ENCODE measurements at places on chromosomes 3 and 15. TPM values are rescaled to one million over a fixed set of nuclear protein-coding genes. Genes with fewer than 3 reads are reported as not detected.

The IL17RD gene
- total RNA-seq = 1.9 TPM

GRCh38 chr15:49625460-49626036 lies 4.7 kb downstream of the DTWD1 start:
- no peak overlapping the region for H3K27ac ChIP-seq
- no peak overlapping the region for H3K4me3 ChIP-seq
- H3K27me3 ChIP-seq = no peaks in the 10 kb centered on the region
- peaks cover 9% of the 10 kb centered on the region for H3K4me1 ChIP-seq
- no peaks in the 10 kb centered on the region for H3K36me3 ChIP-seq

- H3K27me3 ChIP-seq = no peaks in the 10 kb centered on the region
- no peak overlapping the region for H3K4me3 ChIP-seq
- no peaks in the 10 kb centered on the region for H3K36me3 ChIP-seq
- no peak for DNase-seq
- H3K4me1 ChIP-seq = no peaks in the 10 kb centered on the region
- no peak overlapping the region for H3K27ac ChIP-seq
Measured at GRCh38 chr3:127658234-127658633, 14.5 kb upstream of the ABTB1 start.

The OIP5 gene
- total RNA-seq = 2.6 TPM

The RYR3 gene
- 0.32 TPM for total RNA-seq

DNA sequence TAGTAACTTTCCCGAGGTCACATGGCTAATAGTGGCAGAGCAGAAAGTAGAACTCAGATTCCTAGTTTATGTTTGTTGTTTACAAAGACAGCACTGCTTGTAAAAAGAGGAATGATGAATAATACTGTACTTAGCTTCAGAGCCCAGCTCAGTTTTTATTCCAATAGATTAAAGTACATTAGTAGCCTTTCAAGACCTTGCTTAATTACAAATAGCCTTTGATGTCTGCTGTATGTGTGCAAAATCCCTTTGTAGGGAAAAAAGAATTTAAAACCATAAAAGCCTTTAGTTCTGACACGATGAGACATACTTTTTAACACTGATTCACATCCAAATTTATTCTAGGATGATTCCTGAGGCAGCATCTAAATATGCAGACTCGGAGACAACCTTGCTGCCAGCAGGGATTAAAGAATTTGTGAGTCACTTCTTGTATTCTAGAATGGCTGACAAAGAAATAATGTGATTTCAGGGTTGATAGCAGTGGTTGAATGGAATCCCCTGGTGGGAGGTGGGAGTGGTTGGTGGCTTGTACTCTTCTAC lies 324.2 kb upstream of the TGFBR2 start:
- no peak overlapping the region for H3K27ac ChIP-seq
- no peaks in the 10 kb centered on the region for H3K27me3 ChIP-seq
- H3K36me3 ChIP-seq = no peaks in the 10 kb centered on the region
- peak; percentile 21 for DNase-seq
- no peaks in the 10 kb centered on the region for H3K4me1 ChIP-seq

The IGSF11 gene
- total RNA-seq = 31.3 TPM

GRCh38 chr3:103554451-103554850 lies 1119.6 kb downstream of the ZPLD1 start:
- H3K27me3 ChIP-seq = no peaks in the 10 kb centered on the region
- H3K27ac ChIP-seq = no peak overlapping the region
- no peaks in the 10 kb centered on the region for H3K4me1 ChIP-seq
- no peak for DNase-seq
- H3K36me3 ChIP-seq = no peaks in the 10 kb centered on the region

GRCh38 chr3:150725548-150725947 lies 21.8 kb upstream of the ERICH6 start:
- H3K36me3 ChIP-seq = no peaks in the 10 kb centered on the region
- DNase-seq = no peak
- peak overlapping the region; percentile 7 for H3K27ac ChIP-seq
- H3K4me1 ChIP-seq = peaks cover 16% of the 10 kb centered on the region

- H3K36me3 ChIP-seq = no peaks in the 10 kb centered on the region
- H3K4me1 ChIP-seq = no peaks in the 10 kb centered on the region
- no peaks in the 10 kb centered on the region for H3K27me3 ChIP-seq
- no peak overlapping the region for H3K27ac ChIP-seq
Measured at GRCh38 chr3:127536830-127537812, 53.4 kb downstream of the TPRA1 start.

- no peaks in the 10 kb centered on the region for H3K4me1 ChIP-seq
- DNase-seq = no peak
- H3K27me3 ChIP-seq = no peaks in the 10 kb centered on the region
- H3K4me3 ChIP-seq = no peak overlapping the region
Measured at GRCh38 chr3:166498446-166498845, 661.2 kb upstream of the BCHE start.

DNA sequence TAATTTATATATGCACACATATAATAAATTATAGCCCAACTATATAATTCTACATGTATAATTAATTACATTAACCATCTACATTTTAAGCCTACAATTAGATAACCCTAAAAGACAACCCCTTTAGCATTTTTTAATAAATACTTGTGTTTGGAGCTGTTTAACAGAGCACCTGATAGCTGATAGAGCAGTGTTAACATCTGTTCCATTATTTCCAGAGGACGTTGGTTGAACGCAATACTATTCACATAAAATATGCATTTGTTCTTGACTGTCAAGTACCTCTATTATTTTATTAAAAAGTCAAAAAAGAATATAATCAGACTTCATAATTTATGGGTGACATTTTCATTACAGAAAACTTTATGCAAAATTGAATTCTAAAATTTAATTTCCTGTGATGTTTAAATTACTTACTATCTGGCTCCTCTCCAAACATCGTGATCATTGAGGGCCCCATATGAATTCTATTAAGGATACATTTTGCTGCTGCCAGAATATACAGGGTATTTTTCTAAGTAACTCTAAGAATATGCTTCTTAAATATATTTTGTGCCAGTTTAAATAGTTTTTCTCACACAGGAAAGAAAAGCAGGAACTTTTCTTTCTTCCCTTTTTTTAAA lies 234.3 kb downstream of the SHOX2 start:
- no peaks in the 10 kb centered on the region for H3K36me3 ChIP-seq
- no peak overlapping the region for H3K27ac ChIP-seq
- H3K4me3 ChIP-seq = no peak overlapping the region
- DNase-seq = no peak
- no peaks in the 10 kb centered on the region for H3K27me3 ChIP-seq

The EOMES gene
- total RNA-seq = 0.21 TPM

DNA sequence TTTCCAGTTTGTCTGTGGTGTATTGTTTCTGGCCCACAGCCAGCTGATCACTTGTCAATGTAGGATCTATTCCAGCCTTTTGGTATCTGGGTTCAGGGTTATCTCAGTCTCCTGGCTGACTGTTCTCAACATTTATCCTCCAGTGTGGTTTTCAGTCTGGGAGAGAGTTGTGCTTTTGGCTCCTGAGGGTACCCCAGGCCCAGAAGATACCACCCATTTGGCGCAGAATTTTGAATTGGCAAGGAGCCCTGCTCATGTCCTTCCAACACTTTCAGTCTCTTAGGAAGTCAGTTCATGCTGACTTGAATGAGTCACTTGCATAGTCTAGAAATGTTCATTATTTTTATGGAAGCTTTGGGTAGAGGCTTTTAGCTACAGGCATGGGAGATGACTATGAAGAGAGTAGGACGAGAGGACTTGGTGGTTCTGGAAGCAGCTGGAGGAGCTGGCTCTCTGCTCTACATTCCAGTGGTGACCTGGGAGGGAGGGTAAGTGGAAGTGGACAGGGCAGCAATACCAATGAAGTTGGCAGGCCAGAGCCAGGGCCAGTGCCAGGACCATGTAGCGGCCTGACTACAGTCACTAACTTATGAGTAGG lies 7.2 kb downstream of the POLR2H start:
- no peaks in the 10 kb centered on the region for H3K36me3 ChIP-seq
- H3K4me1 ChIP-seq = peaks cover 46% of the 10 kb centered on the region
- peak; percentile 73 for DNase-seq
- peak overlapping the region; percentile 65 for H3K27ac ChIP-seq
- no peaks in the 10 kb centered on the region for H3K27me3 ChIP-seq

DNA sequence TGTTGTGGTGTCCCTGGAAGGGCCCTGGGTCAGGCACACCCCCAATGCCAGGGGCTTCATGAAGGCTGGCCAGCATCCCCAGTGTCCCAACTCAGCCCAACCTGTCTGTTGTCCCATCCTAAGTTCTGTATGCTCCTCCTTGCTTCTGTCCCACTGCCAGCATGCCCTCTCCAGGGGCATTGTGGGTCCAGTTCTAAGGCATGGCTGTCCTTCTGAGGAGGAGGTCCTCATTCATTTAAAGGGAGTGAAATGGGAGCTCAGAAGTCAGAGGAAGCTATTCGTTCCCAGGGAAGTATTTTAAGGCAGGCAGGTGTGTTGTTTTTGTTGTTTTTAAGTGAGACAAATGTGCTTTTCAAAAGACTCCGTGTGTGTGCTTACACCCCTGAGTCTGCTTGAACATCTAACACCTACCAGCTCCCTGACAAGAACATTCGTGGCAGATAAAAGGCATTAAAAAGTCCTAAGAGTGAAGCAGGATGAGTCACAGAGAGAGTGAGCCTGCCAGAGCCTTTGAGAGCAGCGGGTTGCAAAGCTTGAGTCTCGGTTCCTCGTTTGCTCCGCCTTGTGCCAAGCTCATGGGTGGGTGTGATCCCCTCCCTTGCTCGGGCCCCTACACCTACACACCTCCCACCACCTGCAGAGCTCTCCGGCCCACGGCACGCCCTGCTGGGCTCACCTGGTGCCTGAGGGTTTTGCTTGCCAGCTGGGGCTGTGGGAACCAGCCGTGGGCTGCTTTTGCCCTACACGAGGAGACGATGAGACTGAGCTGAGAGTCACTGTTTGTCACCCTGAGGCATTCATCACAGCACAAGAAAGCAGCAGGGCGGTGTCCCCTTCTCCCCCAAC lies 183.4 kb upstream of the TOPAZ1 start:
- no peak for DNase-seq
- H3K4me3 ChIP-seq = no peak overlapping the region
- H3K27ac ChIP-seq = no peak overlapping the region
- no peaks in the 10 kb centered on the region for H3K36me3 ChIP-seq
- H3K4me1 ChIP-seq = no peaks in the 10 kb centered on the region

The TEX9 gene
- 6.1 TPM for total RNA-seq

- H3K36me3 ChIP-seq = no peaks in the 10 kb centered on the region
- DNase-seq = no peak
- H3K27me3 ChIP-seq = no peaks in the 10 kb centered on the region
Measured at GRCh38 chr3:97021778-97022177, 207.4 kb downstream of the EPHA6 start.

The KCNMB3 gene
- 2.3 TPM for total RNA-seq

The SLC15A2 gene
- total RNA-seq = 1.6 TPM

DNA sequence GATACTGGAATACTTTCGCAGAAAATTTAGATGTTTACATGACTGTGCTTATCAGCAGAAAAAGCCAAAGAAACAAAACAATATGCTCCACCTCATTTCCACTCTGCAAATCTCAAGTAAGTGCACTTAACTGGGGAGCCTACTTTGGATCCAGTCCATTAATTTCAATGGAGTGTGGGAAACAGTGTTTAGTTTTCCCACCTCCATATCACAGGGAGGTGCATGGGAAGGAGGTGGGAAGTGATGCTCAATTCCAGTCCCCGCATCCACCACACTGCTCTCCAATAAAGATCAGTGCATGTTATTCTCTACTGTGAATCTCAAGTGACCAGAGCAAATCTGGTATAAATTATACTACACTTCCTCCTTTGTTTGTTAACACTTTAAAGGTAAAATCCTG lies 2.9 kb downstream of the NEDD4 start:
- no peak overlapping the region for H3K4me3 ChIP-seq
- no peak for DNase-seq

The ACAN gene
- total RNA-seq = 0.20 TPM

DNA sequence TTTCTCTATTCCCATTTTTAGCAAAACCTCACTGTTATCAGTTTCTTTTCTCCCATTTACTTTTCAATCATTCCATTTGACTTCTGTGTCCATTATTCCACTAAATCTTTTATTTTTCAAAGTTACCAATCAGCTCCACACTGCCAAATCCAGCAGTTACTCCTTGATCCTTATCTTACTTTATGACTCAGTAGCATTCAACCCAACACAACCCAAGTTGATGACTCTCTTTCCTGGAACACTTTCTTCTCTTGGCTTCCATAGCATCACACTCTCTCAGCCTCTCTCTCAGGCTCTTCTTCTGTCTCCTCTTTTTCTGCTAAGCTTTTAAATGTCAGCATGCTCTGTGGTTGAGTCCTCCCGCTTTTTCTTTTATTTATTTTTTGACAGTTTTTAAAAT lies 36.3 kb downstream of the RASGRP1 start:
- H3K4me1 ChIP-seq = no peaks in the 10 kb centered on the region
- no peak overlapping the region for H3K27ac ChIP-seq
- H3K4me3 ChIP-seq = no peak overlapping the region

The GOLGA6L4 gene
- 0.66 TPM for total RNA-seq

DNA sequence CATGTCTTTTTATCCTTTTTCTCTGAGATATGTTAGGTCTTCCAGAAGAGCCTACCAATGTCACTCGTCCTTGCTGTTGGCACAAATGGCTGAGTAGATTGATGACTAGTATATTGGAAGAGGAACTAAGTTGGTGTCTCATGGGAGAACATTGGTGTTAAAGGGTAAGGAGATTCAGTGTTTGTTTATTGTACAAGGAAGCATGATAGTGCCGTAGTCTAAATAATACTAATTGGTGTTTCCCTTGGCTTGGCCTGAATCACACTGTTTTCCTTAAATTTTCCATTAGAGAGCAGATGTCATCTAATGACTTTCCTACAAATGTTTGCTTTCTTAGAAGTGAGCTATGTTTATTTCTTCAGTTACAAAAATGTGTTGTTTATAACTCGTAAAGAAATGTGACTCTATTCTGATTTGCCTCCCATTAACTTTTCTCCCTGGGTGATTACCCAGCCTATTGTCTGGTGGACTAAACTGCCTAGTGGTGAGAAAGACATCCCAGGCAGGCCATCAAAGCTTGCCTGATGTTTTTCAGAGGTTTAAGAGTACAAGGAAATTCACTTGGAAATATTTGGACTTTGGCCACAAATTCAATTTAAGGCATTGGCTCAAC lies 28.7 kb downstream of the ADAMTSL3 start:
- no peaks in the 10 kb centered on the region for H3K36me3 ChIP-seq
- no peak overlapping the region for H3K27ac ChIP-seq
- no peak overlapping the region for H3K4me3 ChIP-seq
- no peak for DNase-seq

The PDZRN3 gene
- 84.2 TPM for total RNA-seq

The CRYGS gene
- total RNA-seq = 4.3 TPM

- no peak overlapping the region for H3K27ac ChIP-seq
- peak; percentile 29 for DNase-seq
- H3K4me3 ChIP-seq = no peak overlapping the region
- no peaks in the 10 kb centered on the region for H3K27me3 ChIP-seq
- H3K4me1 ChIP-seq = peaks cover 15% of the 10 kb centered on the region
Measured at GRCh38 chr3:29453284-29454001, 172.6 kb downstream of the RBMS3 start.

The RTP3 gene
- total RNA-seq = not detected

GRCh38 chr3:168138421-168138820 lies 42.7 kb upstream of the GOLIM4 start:
- H3K4me3 ChIP-seq = no peak overlapping the region
- DNase-seq = no peak
- no peaks in the 10 kb centered on the region for H3K27me3 ChIP-seq
- H3K36me3 ChIP-seq = no peaks in the 10 kb centered on the region
- H3K4me1 ChIP-seq = no peaks in the 10 kb centered on the region

The CLDN1 gene
- 61.6 TPM for total RNA-seq

The VWA5B2 gene
- 65.9 TPM for total RNA-seq

The SLC12A1 gene
- total RNA-seq = not detected

The PAQR9 gene
- not detected for total RNA-seq
